ENCODE measurements at places on chromosomes 1 and 21.

- DNase-seq, result no peak
Measured at GRCh38 chr1:45551684-45552083, 1.1 kb downstream of the AKR1A1 start.

- DNase-seq, result no peak
Measured at GRCh38 chr1:89280766-89281165, 8.1 kb upstream of the GBP5 start.

- DNase-seq, result no peak
Measured at GRCh38 chr1:193111641-193112090, 6.5 kb upstream of the GLRX2 start.

DNA sequence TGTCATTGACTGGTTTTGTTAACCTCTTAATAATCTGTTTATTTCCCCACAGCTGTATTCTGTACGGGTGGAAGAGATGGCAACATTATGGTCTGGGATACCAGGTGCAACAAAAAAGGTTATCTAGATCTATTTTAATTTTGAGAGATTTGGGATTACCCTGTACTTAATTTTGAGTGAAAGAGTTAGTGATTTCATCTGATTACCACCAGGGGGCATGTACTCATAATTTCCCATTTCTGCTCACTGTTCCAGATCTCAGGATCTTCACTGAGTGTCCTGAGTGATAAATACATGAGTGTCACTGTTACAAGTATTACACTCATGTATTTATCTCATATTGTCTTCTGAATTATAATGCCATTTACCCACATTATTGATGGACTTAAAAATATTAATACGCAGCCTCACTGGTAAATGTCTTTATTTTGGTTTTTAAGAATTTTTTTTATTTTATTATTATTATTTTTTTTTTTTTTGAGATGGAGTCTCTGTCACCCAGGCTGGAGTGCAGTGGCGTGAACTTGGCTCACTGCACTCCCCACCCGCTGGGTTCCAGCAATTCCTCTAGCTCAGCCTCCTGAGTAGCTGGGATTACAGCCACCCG is 27.4 kb downstream of the DTL start:
- DNase-seq, result peak; percentile 60

DNA sequence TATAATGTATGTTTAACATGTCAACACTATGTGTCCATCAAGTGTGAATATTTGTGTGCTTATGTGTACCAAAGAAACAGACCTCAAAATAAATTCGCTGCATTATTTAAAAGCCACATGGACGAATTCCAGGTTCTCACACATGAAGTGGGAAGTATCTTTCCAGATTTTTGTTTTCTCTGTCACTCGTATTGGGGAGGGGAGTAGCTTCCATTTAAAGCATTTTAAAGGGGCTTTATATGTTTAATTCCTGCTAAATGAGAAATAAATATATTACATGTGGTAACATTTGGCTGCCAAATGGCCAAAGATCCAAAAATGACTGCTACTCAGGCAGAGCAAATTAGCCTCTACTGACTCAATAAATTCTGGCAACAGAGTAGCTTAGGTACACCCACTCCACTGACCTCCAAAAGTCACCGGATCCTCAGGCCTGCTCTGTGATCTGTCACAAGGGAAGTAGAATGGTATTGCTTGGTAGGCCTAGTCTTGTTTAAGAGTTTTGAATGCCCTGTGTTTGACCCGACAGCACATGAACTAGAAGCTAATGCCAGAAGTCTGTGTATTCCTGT is 178.1 kb downstream of the ZP4 start:
- DNase-seq, result no peak

- no peak for DNase-seq
Measured at GRCh38 chr1:70727886-70728489, 316.9 kb downstream of the CTH start.

DNA sequence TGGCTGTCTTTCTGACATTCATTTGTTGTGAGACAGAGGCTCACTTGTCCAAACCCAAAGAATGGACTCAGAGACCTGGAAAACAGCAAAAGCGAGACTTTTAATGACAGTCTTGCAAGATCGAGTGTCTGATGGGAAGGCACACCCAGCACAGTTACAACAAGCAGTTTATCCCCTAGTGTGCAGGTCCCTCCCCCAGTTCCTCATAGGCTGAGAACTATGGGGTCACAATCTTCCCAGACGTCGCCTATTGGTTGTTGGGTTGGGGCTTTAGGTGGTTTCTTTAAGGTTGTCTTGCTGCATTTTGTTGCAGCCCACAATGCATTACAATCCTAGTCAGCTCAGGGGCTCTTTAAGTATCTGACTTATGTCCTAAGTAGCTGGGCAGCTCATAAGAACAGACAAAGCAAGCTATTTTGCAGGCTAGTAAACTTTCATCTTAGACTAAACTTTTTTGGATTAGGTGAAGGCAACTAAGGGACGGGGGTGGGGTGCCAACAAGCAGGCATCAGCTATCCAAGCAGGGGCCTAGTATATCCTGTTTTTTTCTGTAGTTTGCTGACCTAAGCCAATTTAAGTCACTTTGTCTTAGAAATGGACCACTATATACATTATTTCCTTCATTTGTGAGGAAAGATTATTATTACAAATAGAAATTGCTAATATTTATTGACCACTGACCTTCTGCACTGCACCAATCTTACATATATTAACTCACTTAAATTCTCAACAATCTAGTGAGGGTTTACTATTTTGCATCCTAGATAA is 151.8 kb downstream of the SETD4 start:
- DNase-seq, result no peak

DNA sequence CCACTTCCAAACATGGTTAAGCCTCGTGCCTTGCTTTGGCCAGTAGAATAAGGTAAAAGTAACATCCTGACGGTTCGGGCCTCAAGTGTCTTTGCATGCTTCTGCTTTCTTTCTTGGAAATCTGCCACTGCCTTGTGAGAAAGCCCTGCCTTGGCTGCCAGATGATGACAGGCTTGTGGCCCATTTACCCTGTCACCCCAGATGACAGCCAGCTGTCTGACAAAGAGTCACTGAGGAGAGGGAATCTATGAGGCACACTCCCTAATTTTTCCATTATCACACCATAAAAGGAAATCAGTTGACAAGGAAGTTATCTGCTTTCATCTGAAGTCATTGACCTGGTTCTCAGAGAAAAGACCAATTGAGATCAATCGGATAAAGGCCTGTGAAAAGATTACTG is 199.8 kb downstream of the USH2A start:
- DNase-seq, result no peak

DNA sequence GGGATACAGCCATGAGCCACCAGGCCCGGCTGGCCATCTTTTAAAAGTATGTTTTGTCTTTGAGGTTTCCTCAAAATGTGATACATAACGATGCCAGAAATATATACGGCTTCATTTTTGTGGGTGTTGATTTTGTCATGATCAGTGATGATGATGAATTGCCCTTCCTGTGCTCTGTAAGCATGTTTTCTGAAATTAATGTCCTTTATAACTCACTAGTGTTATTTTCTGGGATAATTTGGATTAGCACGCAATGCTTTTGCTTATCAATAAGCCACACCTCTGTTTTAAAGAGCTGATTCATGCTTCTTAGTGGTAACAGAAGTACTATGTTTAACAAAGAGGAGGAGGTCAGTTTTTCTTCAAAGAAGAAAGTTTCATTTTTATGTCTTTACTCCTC is 25.6 kb downstream of the PHACTR4 start:
- DNase-seq, result no peak

DNA sequence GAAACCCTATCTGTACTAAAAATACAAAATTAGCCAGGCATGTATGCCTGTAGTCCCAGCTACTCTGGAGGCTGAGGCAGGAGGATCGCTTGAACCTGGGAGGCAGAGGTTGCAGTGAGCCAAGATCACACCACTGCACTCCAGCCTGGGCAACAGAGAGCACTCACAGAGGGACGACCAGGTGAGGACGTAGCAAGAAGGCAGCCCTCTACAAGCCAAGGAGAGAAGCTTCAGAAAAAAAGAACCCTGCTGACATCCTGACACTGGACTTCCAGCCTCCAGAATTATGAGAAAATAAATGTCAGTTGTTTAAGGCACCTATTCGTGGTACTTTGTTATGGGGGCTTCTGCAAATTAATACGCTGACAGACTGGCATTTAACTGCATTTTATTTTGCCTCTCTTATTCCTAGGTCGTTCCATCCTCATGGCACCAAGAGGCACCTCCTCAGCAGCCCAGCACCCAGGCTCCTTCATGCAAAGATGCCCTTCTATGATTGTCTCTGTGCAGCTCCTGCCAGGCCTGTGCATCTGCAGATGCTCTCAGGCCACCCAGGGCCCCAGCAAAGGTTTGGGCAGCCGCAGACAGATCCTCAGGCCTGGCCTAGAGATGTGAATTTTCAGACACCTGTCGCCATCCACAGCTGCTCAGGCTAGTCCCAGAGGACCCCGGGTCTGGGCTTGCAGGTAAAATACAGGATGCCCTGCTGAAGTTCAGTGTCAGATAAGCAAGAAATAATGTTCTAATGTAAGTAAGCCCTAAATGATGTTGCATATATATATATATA is 86.0 kb upstream of the COX20 start:
- DNase-seq, result no peak

GRCh38 chr1:184988506-184988905 is 14.2 kb upstream of the NIBAN1 start:
- no peak for DNase-seq

DNA sequence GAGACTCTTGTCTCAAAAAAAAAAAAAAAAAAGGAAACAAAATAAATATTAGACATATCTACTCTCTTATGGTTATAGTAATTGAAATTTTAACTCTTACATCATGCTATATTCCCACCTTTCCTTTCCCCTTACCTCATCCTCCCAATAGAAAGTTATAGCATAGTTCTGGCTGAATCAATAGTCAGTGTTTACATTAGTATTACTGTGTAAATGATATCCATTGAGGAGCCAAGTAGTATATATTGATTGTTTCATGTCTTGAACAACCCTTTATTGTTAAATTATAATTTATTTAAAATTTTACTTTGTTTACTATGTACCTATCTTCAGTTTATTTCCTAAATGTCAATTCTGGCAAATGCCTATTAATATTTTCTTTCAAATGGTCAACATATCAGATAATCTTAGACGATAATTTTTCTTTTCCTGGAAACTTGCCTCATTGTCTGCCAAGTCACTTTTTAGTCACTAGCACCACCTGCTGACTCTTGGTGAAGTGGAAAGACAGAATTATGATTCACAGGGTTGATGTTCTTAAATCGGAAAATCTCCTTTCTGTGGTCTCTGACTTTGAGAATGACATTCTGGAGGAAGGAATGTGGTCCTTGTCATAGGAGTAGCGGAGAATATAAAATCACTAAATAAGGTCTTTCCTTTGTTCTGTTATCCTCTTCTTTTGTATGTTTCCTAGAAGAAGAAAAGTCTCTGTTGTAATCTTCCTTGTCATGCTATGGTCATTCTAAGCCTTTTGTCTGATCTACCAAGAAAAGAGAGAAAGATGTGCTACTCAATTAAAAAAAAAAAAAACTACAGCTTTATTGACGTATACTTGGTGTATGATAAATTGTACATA is 8.6 kb downstream of the HJV start:
- peak; percentile 89 for DNase-seq

DNA sequence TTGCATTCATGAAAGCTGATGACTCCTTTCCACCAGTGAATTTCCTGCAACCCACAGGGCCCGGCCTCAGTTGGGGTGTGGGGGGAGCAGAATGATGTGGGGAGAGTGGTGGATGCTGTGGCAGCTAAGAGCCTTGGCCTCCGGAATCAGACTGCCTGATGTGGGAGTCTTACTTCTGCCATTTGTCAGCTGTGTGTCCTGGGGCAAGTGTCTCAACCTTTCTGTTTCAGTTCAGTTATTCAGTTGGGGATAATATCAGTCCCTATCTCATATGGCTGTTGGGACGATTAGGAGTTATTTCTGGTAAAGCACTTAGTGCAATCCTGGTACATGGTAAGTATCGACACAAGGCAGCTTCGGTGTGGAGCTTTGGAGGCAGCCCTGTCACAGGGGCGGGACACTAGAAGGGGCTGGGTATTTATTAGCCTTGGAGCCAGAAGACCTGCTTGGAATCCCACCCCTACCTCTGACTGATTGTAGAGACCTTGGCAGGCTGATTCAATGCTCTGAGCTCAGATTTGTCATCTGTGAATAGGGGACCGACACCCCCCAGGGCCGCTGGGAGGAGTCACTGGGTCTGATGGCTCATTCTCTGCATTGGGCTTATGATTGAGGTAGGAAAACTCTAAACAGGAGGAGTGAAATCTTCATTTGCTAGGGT is 19.6 kb downstream of the ARHGEF10L start:
- no peak for DNase-seq

DNA sequence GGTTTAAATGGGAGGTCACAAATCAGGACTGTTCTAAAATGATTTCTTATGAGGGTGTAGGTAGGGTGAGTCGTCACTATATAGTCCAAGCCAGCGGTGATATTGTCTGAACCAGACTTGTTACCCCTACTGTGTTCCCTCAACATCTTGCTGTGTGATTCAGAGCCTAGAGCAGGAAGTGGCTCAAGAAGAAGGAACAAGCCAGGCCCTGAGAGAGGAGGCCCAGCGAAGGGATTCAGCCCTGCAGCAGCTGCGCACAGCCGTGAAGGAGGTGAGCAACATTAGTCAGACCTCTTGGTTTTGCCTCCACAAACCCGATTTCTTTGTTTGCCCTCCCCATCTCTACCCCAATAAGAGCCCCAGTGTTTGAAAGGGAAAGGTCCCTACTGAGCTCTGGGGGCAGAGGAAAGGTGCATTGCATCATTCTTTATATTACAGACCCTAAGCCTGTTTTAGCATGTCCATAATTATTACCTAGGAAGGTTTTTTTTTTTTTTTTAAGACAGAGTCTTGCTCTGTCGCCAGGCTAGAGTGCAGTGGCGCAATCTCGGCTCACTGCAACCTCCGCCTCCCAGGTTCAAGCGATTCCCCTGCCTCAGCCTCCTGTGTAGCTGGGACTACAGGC is 5.0 kb upstream of the SH3BGRL3 start:
- DNase-seq, result no peak

DNA sequence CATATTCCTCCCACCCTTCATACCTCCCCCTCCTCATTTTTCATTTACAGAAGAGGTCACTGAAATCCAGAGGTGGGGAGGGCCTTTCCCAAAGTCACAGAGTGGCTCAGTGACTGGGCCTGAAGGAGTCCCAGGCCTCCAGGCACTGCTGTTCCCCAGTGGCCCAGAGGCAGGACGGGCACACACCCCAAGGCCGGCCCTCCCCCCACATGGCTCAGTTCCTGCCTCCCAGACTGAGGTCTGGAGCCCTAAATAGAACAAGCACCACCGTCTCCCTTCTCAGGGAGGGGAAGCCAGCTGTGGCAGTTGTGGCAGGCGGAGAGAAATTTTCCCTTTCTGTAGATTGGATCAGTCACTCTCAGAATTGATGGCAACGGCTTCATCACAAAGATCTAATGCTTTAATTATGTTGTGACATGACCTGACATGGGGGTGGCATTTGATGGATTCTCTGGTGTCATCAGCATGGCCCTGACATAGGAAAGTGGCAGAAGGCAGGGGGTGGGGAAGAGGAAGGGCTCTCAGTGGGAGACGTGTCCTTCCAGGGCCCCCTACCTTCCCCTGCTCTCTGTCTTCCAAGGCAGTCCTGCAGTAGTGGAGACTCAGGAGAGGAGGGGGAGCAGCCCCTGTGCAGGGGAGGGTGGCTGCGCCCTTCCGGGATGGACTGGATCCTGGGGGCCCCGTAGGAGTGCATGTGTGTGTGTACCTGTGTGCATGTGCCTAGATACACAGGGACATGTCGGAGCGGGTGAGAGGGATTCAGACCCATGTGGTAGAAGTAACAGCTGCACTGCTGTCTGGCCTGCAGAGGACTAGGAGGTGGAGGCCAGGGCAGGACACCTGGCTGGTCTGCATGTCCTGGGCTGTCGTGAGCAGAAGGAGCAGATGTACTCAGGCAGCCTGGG is 41.2 kb upstream of the FOXO6 start:
- DNase-seq, result no peak
